ENCODE measurements at places on chromosomes 4 and X.

GRCh38 chr4:147772459-147772969, 40.6 kb downstream of the ARHGAP10 start:
- no peak for DNase-seq

DNA sequence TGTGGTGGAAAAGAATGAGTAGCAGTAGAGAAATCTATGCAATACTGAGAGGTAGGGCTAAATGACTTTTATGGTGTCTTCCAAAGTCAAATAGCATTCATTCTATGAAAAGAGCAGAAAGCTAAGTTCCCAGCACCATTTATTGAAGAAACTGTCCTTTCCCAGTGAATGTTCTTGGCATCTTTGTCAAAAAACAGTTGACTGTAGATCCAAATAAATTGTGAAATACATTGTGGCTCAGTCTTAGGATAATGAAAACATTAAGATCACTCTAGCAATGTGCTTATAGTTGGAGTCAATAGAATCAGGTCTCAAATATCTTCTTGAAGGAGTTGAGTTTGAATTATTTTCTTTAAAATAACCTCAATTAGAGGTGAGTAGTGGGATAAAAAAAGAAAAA, 19.4 kb downstream of the AREG start:
- no peak for DNase-seq

- no peak for DNase-seq
Observed at GRCh38 chr4:141240671-141241070, 20.0 kb downstream of the ZNF330 start.

GRCh38 chrX:47814851-47815250, 21.9 kb upstream of the ZNF81 start:
- DNase-seq, result no peak
